ENCODE measurements at places on chromosomes 2 and 18.

DNA sequence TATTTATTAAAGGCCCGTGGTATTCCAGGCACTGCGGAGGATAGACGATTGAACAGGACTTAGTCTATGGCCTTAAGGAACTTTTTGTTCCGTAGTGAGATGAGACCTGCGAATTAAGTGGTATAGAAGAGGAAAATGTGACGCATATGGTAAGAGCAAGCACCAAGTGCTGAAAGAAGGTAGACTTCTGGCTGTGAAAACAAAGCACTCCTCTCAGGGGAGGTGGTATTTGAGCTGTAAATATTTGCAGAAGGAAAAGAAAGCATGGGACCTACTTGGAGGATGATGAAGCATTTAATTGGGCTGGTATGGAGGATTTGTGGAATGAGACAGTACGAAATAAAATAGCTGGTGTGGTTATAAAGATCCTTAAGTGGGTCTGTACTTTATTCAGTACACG is 62.5 kb downstream of the GPR39 start:
- DNase-seq = no peak

- DNase-seq = no peak
Measured at GRCh38 chr2:17878281-17879136, at the start of gene KCNS3. KCNS3 (plus strand) TSS chr2:17878667; CDS start chr2:17931009, 52,342 bp downstream.

DNA sequence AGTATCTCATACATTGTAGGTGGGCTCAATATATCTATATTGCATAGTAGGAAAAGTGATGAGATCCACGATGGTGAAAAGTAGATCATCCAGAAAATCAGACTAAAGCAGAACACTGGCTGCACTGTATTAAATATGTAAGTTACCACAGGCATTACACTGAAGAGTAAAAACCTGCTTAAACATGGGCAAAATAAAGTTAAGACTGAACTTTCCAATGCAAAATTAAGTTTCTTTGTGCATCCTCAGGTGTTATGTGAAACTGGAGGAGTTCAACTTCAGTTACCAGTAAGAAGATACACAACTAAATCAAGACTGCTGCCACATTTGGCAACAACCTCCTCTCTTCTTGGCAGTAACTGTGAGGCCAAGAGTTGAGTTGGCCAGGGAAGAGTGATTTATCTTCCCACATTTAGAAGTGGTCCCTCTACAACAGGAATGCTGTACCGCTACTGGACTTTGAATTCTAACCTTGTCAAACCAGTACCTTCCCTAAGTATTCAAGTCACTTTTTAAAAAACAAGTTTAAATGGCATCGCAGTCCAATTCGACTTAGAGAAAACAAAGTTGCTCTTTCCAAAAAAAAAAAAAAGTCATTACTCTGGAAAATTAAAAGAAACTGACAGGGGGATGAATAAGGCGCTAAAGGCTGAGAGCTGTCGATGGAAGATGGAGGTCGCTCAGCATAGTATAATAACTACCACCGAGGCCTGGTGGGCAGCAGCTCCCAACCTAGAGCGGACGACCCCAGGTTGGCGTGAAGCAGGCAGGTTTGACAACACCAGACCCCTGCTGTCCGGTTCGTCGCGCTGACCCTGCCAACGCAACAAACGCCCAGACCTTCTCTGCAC is 1.1 kb downstream of the MAP4K3 start:
- no peak for DNase-seq

DNA sequence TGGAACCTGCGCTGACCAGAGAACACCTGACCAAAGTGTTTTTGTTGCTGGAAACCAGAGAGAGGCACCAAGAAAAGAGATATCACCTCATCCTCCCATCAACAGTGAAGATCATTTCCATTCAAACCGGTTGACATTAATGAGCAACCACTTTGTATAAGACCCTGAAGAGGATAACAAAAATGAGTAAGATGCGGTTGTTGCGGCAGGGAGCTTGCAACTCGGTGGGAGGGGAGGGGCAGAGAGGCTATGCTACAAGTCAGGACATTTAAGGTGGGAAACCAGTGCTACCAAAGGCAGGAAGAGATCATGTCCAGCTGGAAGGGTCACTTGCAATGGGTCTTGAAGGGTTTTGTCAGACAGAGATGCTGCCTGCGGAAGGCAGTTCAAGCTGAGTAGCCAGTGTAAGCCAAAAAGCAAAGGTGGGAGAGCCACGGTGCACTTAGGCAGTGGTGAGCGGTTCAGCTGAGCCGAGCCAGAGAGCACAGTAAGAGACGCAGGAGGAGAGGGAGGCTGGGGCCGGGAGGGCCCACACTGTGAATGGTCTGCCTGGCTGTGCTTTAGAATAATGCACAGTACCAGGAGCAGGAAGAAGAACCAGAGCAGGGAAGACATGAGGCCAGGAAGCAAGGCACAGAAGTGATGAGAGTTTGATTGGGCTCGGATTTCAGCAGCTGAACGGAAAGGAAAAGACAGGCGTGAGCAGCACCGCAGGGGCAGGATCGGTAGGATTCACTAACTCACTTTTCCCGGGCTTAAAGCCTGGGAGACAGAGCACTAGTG is 24.4 kb upstream of the DTNB start:
- DNase-seq = no peak

GRCh38 chr2:221360742-221361141 is 211.4 kb downstream of the EPHA4 start:
- DNase-seq = no peak

- DNase-seq = no peak
Measured at GRCh38 chr2:42360493-42360889, 526 bp downstream of the COX7A2L start.

- DNase-seq = no peak
Measured at GRCh38 chr2:112493858-112494648, 12.1 kb downstream of the TTL start.

- no peak for DNase-seq
Measured at GRCh38 chr18:38174594-38174993, 609.0 kb upstream of the CELF4 start.

- no peak for DNase-seq
Measured at GRCh38 chr2:238152771-238153688, 5.7 kb upstream of the ERFE start.

DNA sequence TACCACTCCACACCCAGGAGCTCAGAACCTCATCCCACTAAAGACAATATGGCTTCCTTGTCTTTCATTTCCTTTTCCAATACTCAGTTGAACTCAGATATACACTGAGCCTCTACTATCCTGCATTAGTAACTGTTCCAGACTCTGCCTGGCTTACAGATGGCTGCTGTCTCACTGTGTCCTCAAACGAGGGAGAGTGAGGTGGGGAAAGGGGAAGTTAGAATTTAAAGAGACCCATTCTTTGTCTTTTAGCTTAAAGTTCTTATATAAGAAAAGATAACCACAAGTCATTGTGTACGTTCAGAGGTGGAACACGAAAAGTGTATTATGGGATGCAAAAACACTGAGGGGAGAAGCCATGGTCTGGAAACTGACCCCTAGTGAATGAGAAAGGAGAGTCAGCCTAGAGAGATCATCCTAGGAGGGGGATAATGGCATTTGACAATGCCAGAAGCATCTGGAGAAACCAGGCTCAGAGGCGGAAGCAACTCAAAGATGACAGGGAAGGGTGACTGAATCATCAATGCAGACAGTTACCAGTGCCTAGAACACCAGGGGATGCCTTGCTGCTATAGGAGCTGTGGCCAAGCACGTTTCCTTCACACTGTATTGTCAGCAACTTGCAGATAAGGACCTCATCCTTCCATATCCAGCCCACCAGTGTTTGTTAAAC is 170.7 kb downstream of the CYRIA start:
- DNase-seq = no peak

DNA sequence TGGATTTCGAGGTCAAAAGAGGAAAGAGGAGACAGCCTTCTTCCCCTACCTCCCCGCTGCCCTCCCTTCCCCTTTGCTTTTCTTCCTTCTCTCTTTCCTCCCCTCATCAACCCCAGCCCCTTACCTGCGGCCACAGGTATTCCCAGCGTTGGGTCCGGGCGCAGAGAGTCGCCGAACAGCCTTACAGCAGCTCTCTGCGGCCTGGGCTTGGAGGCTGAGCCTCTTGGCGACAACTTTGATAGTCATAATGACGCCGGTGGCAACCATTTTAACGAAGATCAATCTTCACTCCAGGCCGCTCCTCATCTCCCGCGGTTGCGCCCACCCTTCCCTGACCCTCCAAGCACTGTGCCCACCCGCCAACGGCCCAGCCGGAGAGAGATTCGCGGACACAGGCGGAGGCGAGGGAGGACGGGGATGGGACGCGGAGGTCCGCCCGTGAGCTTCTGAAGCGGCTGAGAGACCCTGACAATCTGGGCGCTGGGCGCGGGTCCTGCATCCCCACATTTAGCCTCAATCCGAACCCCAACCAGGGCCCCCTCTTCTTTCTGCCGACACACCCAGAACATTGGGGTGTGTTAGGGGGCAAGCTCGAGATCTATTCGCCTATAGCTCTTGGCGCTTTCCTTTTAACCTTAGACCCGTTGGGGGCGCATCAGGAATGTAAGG is 1.5 kb upstream of the EVX2 start:
- DNase-seq = no peak

DNA sequence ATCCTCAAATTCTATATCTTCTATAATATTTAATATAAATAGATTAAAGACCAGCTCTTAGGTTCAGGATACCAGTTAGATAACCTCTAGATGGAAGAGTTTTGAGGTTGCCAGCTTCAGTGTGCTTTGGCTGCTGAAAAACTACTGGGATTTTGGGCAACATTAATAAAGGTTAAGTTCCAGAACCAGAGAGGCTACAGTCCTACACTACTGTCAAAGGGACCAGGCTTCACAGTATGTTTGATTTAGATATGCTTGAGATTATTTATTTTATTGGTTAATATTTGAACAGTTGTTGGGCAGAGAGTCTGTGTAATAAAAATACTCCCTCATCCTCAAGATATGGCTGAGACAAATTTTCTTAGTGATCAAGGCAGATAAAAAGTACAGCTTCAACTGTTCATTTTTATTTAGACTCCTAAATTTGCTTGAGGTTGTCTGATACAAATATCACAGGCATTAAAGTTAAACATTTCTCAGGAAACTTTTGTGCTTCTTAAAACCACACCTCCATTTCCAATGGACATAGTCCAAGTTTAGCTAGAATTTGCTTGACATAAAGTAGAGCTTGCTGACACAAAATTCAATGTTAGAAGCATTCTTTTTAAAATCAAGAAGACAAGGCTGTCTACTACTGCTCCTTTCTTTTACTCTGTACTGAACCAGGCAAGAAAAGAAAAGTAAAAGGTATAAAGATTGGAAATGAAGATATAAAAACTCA is 19.7 kb upstream of the TMEM17 start:
- no peak for DNase-seq

GRCh38 chr2:204021290-204022081 is 84.9 kb downstream of the ICOS start:
- DNase-seq = no peak

GRCh38 chr2:64558445-64559081 is 34.4 kb downstream of the AFTPH start:
- DNase-seq = no peak

- DNase-seq = peak; percentile 11
Measured at GRCh38 chr2:46873604-46874068, 42.0 kb downstream of the MCFD2 start.

GRCh38 chr2:28751956-28752630 is 463 bp downstream of the PPP1CB start:
- peak; percentile 8 for DNase-seq

DNA sequence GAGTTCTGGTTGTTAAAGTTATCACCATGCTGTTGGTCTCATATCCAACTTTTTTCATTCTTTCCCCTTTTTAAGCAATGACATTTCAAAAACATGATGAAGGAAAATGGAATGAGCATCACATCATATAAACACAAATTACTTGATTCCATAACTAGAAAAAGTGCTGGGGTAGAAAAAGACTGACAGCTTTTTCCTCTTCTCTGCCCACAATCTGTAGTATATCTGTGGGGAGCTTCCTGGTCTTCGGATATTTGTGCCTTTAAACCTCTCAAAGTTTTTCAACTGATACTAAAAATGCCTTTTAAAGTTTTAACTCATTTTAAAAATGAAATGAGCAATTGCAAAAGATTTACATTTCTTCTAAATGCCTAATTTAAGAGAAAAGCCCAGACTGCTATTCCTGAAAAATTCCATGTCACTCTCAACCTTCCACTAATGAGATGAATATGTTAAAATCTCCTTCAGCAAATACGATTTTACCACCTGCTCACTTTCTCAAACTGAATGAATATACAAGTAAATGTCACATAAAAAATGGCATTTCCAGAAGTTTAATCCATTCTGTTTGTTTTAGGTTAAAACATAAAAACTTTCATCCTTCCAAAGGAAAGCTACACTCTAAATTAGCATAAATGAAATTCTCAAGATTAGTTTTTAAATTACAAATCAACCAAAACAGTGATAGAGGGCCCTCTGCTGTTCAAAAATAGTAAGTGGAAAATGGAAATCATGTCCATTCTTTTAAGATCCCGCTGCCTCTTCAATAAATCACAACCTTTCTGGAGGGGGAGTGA is 2.1 kb downstream of the DNAH7 start:
- DNase-seq = no peak

DNA sequence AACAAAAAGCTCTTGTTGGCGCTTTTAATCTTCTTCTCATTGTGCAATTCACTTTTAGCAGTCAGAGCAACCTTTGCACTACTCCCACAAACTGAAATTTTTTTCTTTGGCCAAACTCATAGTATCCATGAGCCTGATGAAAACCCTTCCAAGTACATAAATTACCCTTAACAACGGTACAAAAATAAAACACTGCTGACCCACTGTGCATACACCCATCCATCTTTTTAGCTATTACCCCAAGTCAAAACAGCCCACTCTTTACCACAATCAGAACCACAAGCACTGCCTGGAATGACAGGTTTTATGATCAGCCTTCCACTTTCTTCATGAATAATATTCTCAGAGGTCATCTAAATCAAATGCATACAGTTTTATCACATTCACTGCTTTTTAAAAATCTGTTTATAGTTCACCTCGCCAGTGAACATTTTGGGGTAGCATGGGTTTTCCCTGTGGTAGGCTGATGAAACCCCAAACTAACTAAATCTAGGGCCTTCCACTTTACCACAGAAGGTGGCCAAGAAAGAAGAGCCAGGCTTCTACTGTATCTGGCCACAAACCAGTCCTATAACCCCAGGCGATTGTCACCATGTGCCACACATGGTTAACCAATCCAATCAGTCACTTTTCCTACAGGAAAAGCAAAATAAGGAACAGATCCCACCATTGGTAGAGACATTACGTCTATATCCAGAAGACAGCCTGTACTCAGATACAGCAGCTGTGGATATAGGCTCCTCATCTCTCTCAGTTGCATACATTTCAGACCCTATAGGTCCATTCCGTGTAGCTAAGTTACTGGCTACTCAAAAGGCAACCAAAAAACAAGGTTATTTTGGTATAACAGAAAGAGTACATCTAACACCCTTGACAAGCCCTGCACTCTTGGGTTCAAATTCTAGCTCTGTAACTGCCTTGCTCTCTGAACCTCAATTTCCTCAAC is 171.3 kb downstream of the THADA start:
- DNase-seq = no peak

GRCh38 chr2:236369661-236370062 is 105.5 kb upstream of the ASB18 start:
- no peak for DNase-seq

All from stimulated activated CD4-positive, alpha-beta T cell treated with anti-CD3 and anti-CD28 coated beads, TNF-alpha, amount 100 ng/mL, for 24 hours (primary cell).